ENCODE measurements at places on chromosomes 6 and 20.
A peak's percentile ranks its signal among the peaks of the same experiment; 100 is the strongest.

DNA sequence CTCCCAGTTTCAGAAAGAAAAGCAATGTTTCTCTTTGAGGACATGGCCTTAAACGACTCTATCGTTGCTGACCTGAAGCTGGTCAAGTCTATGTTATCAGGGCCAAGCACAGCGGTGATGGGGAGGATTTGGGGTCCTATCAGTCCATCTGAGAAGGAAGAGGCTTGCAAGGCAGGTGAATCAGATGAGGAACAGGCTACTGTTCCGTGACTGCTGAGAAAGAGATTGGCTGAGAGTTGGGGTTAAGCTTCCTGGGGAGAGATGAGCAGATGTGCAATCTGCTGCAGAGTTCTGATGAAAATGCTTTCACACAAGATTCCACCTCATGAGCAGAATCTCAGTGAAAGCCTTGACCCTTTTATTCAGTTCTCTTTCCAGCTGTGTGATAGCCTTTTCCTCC, 168.3 kb upstream of the STMND1 start:
- no peak for DNase-seq

GRCh38 chr6:3442431-3443220, 14.2 kb downstream of the SLC22A23 start:
- DNase-seq: peak; percentile 80

- no peak for DNase-seq
Measured at GRCh38 chr6:105235155-105235554, 55.3 kb upstream of the POPDC3 start.

GRCh38 chr6:85764844-85765243, 122.2 kb upstream of the SYNCRIP start:
- no peak for DNase-seq

DNA sequence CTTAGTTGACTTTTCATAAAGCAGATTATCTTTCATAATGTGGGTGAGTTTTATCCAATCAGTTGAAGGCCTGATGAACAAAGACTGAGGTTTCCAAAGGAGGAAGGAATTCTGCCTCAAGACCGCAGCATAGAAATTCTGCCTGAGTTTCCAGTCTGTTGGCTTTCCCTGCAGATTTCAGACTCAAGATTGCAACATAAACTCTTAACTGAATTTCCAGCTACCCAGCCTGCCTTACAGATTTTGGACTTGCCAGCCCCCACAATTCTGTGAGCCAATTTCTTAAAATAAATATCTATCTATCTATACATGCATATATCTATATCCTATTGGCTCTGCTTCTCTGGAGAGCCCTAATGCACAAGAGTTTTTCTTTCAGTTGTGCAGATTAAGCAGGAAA, 57.3 kb upstream of the SMLR1 start:
- no peak for DNase-seq

GRCh38 chr6:152277826-152278329, 359.3 kb downstream of the SYNE1 start:
- DNase-seq: no peak
